WERI-Rb-1 (cell line): ENCODE measurements at places on chromosomes 7 and 10.

DNA sequence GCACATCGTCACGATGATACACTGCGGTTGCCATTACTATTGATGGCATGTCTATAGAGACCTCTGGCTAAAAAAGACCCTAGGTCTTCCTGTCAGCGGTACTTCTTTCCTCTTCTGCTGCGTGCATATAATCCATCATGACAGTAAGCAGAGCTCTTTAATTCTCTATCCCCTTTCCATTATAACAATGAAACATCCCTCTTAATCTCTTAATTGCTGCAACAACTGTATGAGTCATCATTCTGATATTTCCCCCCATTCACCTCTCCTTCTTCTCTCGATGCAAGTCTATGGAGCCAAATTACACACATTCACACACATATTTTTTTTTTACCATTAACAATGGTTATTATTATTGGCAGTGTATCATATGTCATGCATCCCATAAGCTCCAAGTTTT is 45.2 kb upstream of the AKR1E2 start:
- peak; percentile 4 for DNase-seq

DNA sequence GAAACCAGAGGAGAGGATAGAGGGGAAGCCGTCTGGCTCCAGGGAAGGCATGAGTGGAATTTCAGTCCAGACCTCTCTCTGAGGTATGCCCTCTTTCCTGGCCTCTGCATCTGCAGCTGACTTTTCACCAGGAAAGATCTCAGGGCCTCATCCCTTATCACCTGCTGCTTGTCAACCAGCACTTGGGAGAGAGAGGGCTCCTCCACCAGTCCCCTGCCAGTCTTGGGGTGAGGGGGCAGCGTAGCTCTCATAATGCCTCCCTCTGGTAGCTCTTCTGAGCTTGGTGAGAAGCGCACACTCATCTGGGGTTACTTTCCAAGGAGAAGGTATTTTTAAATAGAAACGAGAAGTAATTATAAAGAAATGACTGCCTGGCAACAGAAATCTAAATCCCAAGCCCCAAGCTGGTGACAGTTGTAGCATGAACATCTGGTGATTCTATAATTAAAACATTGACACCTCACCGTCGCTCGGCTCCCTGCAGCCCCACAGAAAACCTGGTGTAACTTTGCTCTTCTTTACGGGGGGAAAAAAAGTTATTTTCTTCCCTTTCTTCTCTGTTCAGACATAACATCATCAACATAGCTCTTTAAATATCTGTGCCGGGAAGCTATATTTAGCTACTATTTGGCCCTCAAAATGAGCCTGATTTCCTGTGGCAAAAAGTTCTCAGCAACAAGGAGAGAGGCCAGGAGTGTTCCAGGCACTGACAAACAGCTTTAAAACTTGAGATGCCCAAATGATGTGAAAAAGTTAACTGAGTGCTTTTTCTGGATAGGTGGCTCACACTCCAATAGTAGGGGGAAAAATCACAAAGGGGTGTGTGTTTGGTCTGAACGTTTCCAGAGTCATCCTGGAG is 26.9 kb downstream of the HIP1 start:
- no peak for DNase-seq

DNA sequence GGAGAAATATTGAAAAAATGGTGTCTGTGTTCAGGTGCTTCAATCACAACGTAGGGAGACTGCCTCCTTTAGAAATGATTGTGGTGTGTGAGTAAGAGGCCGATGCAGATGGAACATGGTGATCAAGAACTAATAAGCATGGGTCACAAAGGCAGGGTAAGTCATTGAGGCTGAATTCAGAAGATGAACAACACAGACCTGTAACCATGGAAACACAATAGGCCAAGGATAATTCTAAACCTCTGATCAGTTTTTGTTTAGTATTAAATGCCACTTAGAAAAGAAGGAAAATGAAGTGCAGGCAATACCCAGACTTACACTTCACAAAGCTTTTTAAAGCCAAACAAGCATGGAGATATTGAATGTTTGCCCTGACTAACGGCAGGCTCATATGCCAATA is 32.8 kb upstream of the TAS2R16 start:
- DNase-seq: no peak

GRCh38 chr10:48792687-48793096 is 108.0 kb downstream of the WDFY4 start:
- DNase-seq: no peak

DNA sequence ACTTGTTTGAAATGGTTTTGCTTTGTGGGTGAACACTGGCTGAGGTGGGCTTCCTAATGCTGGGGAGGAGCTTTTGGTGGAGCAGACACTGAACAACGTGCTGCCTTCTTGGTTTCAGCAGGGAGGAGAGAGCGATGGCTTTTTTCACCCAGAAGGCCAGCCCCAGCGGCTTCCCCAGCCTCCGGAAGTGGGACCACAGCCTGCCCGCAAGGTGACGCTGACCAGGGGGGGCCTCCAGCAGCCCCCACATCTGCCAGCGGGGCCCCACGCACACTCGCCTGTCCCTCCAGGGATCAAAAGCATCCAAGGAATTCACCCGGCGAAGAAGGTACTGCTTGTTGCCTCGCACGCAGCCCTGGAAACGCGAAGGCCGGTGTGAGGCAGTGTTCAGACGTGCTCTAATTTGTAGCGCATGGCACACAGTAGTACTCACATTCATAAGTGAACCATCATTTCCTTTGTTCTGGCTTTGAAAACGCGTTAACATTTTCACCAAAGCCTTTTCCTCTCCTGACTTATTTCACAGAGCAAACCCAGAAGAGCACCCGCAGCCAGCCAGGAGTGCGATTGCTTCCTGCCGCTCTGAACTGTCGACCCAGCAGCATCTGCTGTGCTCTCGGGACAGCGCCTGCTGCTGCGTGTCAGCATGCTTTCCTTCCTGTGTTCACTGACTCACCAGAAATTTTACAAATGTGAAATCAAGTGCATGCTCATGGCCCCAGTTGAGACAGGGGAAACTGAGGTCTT is 48.4 kb downstream of the SHH start:
- no peak for DNase-seq

DNA sequence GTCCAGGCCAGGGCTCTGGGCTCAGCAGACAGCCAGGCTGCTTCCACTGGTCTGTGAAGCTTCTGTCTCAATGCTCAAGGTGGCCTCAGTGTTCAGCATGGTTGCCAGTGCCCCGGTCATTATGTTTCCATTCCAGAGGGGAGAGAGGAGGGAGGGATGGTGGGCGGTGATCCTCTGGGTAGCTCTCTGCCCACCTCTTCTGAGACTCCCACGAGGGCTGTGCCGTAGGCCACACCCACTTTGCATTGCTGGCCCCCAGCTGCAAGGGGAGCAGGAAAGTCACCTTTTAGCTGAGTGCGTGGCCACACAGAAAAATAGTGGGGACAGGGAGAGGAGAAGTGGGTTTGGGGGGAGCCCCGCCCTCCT is 42.5 kb downstream of the FOXK1 start:
- no peak for DNase-seq

DNA sequence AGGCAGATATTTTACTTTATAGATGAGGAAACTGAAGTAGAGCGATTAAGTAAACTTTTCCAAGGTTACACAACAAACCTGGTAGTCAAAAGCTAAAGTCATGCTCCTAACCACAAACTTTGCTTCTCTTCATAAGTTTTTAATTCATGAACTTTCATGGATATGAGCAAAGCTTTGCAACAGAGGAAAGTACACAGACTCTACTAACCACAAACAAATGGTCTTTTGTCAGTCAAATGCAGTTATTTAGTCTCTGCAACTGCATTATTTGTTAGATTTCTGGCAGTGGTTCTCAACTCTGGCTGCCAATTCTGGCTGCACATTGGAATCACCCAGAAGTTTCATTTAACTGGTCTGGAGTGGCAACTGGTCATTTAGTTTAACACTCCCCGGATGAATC is 140.6 kb upstream of the TMEM168 start:
- DNase-seq: no peak

DNA sequence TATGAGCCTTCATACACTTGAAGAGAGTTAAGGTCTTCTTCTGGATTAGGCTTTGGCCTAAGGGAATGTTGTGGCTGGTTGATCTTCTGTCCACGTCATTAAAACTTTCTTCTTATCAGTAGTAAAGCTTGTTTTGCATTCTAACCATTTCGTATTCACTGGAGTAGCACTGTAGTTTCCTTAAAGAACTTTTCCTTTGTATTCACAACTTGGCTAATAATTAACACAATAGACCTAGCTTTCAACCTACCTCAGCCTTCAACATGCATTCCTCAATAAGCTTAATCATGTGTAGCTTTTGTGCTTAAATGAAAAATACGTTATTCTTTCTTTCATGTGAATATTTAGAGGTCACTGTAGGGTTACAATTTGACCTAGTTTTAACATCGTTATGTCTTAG is 42.8 kb downstream of the AKR1C8 start:
- no peak for DNase-seq

- DNase-seq: peak; percentile 68
These were observed 458.8 kb downstream of the SORCS1 start for GRCh38 chr10:106705681-106706100.

DNA sequence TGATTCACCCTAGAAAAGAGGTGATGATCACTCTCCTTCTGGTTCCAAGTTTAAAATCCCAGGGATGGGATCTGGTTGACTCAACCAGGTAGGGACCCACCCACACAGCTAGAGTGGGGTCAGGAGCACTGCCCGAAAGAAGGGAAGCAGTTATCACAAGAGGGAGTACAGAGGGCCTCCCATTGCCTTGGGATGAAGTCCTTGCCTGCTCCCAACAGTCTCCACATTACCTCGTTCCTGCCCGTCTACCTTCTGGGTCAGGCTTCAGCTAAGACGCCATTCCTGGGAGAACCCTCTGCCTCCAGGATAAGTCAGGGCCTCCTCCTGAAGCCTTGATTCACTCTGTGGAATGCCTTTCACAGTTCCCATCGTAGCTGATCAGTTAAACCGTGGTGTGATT is 23.8 kb downstream of the ZMIZ2 start:
- DNase-seq: no peak

- DNase-seq: peak; percentile 9
These were observed 680.2 kb downstream of the CCSER2 start for GRCh38 chr10:85008488-85009184.

DNA sequence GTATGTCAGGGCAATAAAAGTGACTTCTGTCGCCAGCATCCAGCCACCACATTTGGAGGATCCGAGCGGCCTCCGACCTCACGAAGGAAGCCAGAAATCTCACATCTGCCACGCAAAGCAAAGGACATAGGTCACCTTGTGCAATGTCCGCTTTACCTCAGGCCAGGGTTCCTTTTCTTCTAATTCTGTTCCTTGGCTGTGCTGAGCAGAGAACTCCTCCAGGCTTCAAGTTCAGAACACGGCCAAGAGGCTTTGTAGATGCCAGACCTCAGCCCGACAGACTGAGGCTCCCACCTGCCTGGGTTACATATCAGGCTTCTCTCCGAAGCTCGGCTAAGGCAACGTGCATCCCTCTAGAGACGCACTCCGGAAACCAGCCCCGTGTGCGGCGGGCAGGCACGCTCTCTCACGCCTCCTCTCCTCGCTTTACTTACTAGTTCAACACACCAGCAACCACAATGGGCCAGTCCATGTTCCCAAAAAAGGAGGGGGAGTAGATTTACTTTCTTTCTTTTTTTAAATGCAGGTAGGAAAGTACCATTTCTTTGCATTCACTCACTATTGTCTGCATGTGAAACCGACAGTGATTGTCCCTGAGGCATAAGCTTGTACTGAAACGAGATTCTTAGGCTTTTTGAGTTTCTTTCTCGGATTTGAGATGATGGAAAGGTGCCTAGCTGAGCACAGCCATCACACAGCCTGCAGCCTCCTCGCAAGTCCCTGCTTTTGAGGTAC is 122.4 kb upstream of the AFAP1L2 start:
- DNase-seq: no peak

DNA sequence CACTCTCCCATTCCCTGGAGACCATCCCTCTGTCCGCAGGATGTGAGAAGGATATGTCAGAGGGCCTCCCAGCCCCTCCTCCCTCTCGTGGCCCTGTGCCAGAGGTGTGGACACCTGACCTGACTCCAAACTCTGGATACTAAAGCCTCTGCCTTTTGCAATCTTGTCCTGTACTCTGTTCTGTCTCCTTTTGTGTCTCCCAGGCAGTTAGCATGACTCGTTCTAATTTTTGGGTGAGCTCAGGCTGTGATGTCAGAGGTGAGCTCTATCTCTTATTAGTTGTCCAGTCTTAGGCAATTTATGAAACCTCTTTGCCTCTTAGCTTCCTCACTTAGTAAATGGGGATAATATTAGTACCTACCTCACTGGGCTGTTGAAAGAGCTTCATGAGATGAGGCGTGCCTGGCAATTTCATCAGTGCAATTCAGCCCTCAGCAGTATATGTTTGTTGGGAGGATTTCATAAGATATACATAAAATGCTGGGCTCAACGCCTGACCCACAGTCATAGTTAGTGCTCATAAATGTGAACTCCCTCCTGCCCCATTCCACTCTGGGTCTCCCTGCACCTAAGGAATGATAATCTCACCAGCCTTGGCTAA is 10.9 kb downstream of the MARVELD1 start:
- no peak for DNase-seq

DNA sequence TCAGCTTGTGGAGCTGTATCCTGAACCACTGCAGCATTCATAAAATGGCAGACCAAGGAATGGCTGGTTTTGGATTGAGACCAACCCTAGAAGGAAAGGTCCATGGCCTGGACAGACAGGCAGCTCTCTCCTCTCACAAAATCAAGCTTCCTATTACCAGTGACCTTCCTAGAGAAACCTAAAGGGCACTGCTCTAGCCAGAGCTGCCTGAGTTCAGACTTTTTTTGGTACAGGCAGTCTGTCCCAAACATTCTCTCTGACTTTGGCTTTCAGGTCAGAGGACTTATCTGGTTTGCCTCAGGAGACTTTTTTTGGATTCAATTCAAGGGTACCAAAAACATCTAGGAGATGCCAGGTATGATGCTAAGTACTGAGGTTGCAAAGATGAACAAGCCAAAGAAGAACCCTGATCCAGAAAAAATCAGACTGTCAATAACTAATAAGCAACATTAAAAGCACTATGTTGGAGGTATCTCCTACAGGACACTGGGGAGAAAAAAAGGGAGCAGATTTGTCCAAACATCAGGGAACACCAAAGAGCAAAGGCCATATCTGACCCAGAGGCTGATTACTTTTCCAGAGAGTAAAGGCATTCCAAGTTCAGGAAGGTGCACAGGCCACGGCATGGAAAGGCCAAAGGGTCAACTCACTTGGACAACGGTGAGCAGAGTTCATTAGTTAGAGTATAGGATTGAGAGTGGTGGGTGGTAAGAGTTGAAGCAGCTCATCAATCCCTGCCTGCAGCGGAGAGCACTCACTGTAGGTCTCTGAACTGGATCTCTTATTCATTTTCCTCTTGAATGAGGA is 169.0 kb downstream of the CPEB3 start:
- DNase-seq: no peak

DNA sequence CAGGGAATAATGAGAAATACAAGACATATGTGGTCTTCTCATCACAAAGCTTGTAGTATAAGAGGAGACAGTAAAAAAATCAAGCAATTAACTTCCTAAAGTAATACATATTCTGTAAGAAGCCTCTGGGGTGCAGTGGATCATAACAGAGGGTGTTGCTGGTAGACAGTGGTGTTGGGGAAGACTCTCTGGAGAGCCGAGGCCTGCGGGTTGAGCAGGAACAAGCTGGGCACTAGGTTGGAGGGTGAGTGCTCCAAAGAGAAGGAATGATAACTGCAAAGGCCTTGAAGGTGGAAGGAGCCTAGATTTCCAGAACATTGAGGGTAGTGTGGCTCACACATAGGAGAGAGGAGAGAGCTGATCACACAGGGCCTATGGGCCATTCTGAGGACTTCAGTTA is 1.5 kb downstream of the GIMAP4 start:
- no peak for DNase-seq

- DNase-seq: no peak
These were observed 226.5 kb upstream of the PITRM1 start for GRCh38 chr10:3398825-3399646.
